ENCODE measurements at places on chromosomes 11 and 22.

DNA sequence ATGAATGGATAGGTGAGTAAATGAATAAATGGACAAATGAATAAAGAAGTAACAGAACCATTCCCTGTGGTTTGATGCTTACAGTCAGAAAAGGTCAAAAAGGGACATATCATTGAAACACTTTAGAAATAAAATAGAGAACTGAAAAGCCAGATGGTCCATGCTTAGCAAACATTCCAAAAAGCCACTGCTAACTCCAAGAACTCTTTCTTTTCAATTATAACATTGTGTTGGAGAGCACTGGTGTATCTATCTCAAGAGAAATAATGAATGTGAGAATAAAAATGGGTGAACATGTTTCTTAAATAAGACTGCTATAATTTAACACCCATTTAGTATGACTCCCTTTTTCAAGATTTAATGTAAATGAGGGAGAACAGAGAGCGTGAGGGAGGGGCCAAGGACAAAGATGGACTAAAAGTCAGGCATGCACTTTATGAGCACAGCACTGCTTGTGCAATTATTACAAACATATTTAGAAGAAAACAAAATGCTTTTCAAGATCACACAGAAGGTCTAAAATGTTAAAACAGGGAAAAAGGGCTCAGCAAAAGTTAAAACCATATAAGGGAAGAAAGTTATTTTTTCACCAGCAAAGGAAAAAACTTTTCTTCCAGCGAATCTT, 224.3 kb upstream of the PITPNB start:
- DNase-seq = no peak

- DNase-seq = no peak
These were observed 36.4 kb upstream of the CARD16 start for GRCh38 chr11:105081412-105082150.

DNA sequence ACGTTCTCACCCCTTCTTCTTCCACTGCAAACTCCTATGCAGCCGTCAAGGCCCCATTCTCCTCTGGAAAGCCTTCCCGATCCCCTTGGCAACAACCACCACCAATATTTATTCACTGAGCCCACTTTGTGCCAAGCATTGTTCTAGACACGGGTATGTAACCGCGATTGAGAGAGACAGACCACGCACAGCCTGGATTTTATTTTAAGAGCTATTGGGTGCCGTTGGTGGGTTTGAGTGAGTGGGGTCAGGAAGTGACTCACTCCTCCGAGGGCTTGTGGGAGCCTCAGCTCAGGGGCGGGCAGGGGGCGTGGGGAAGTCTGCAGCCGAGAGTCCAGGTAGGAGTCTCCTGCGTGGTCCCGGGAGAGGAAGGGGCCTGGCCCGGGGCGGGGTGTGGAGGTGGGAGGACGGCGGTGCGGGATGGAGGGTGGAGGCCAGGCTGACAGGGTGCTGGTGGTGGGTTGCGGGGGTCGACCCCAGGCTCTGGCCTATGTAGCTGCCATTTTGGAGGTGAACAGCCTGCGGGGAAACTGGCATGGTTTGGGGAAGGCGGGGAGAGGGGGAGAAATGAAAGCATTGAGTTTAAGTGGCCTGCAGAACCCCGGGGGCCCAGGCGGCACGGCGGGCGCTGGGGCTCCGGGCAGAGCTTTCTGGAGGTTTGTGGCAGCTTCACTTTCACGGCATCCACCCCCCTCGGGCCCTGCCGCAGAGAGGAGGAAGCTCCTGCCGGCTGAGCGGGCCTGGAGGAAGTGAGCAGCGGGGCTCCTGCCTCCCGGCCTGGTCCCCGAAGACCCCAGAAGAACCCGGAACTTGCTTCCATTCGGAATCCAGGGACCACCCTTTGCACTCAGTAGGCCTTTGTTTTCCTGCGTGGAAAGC, 547 bp downstream of the PARVG start:
- DNase-seq = no peak

- DNase-seq = peak; percentile 73
These were observed 725.0 kb downstream of the ETS1 start for GRCh38 chr11:127862406-127862805.

GRCh38 chr22:31639436-31640039, 22.5 kb downstream of the PISD start:
- peak; percentile 73 for DNase-seq

GRCh38 chr22:45422237-45422983, 8.9 kb downstream of the RIBC2 start:
- no peak for DNase-seq

DNA sequence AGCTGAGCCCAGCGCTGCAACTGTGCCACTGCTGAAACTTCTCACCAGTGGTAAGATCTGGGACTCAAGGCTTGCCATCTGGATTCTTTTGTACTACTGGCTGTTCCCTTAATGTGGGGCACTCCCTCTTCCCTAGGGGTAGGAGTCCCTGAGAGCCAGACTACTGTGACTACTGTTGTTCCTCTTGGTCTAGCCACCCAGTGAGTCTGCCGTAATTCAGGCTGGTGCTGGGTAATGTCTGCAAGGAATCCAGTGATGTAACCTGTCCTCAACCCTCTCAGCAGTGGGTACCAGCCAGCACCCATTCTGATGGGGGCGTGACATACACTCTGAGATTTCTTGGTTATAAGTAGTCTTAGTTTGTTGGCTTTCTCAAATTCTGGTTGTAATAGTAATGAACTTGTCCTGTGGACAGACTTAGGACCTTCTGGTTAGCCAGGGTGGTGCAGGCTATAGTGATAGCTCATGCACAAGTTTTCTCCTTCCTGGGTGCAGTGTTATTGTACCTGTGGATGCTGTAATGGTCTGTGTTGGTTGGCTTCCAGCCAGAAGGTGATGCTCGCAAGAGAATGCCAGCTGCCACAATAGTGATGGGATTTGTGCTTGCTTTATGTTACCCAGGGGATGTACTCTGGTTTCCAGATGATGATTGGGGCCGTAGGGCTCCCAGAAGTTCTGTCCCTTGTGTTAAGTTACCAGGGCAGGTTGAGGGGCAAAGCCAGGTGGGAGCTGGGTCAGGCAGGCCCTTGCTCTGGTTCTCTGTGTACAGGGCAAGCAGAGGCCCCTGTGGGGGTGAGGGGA, 65.5 kb downstream of the ARHGAP42 start:
- peak; percentile 46 for DNase-seq

DNA sequence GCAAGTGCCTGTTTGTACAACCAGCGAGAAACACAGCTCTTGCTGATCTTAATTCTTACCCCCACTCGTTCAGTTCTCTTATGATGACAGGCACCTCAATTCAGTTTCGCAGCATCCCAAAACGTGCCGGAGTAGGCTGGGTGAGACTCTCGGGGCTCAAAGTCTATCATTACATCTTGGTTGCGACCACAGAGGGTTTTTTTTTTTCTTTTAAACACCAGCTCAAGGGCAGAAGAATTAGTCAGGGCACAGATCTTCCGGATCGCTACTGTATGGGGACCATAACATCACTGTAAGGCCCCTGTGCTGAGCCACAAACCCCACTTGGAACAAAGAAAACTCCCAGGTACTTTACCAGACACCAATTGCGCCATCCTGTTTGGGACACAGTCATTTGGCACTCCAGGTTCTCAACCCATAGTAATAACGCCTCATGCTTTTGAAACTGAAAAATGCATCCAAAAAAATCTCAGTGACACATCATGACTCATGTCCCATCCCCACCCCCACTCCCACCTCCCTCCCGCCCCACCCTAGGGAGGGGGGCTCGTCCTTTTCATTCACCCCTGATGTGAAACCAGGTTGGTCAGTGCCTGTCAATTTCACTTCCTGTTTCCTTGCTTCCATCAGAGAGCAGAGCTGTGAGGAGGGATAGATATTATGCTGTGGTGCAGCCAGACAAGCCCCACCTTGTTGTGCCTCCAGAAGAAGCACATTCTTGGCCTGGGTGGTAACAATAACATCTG, 41.0 kb upstream of the CD5 start:
- DNase-seq = peak; percentile 79

- no peak for DNase-seq
These were observed 65.5 kb downstream of the BMAL1 start for GRCh38 chr11:13343067-13343466.

DNA sequence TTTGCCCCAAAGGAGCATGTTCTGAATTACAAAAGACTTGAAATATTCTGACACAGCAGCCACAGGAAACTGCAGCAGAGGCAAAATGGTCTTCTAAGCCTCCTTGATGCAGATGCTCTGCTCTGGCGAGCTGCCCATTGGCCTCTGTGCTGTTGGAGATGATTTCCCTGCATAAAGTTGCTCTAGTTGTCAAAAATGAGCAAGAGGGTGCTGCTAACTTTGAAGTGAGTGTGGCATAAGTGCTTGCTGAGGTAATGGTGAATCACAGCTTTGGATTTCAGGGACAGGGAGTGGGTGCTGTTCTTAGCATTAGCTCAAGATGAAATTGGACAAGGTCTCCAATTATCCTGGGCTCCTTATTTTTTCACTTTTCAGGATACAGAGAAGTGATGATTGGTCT, 435.4 kb downstream of the TMEM135 start:
- peak; percentile 61 for DNase-seq

DNA sequence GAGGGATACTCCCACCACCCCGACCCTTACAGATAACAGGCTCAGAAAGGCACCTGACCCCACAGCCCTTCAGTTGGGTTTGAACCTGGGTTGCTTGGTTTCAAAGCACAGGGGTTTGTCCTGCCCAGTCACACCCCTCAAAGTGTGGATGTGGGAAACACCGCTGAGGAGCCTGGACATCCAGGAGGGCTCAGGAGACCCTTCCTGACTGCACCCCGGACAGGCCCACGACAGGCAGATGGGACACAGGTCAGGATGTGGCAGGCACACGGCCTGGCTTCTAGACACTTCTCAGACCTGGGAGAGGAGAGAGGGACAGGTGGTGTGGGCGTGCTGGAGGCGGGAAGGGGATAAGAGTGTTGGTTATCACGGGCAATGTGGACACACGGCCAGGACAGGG, 932.3 kb downstream of the BRD1 start:
- no peak for DNase-seq

DNA sequence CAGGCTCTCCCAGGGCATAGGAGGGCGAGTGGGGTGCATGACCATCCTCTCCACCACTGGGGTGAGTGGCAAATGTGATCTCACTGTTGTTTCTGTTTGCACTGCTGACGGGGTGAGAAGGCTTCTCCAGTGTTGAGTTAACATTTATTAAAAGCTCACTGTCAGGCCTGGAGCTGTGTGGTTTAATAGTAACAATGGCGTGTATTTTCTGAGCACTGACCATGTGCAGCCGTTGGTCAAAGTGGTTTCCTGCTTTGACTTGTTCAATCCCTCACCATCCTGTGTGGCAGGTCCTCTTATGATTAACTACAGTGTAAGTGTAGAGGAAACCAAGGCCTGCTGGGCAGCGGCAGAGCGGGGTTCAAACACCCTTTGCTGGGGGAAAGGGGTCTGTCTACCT, 4.4 kb downstream of the A4GALT start:
- no peak for DNase-seq

All from mammary epithelial cell (primary cell).